Fibroblast of skin of scalp (primary cell): ENCODE measurements at places on chromosomes 16 and 17.
A peak's percentile ranks its signal among the peaks of the same experiment; 100 is the strongest.

DNA sequence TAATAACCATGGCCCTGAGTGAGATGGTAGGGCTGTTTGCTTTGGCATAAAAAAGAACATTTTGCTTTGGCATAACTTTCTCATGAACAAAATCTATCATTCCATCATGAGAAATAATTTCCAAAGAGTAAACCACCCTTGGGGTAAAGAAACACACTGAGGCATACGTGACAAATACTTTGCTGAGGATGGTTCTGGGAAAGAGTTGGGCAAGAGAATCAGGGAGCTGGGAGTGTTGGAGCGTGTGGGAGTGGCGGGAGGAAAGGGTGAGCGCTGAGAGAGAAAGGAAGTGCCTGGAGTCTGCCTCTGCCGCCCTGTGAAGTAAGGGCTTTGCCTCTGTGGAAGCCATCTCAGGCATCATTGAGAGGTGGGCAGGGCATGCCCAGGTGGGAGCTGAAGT is 60.2 kb upstream of the ARHGAP44 start:
- DNase-seq = peak; percentile 63

- no peak for DNase-seq
Observed at GRCh38 chr16:85281181-85281580, 168.9 kb upstream of the CIBAR2 start.

DNA sequence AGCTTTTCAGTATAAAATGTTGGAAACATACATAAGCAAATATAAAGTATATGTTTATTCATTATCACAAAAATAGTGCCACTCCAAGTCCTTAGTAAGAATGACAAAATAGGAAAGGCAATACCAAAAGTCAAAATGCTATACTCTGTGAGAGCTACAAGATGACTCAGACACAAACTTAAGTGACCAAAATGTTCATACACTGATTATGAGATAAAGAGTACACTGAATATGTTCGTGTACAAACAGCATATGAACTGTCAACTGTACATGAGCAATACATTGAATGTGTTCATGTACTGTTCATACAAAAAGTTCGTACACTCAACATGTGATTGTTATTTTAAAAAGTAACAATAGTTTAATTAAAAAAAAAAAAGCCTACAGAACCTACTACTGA is 103.3 kb downstream of the CA4 start:
- no peak for DNase-seq

GRCh38 chr17:65749479-65749878 is 188.0 kb upstream of the AXIN2 start:
- no peak for DNase-seq

GRCh38 chr17:77456951-77457548 is 316.3 kb downstream of the SEC14L1 start:
- no peak for DNase-seq

GRCh38 chr17:7329374-7329996 is 350 bp upstream of the NEURL4 start:
- peak; percentile 100 for DNase-seq
